ENCODE measurements at places on chromosomes 2 and 18.
A peak's percentile ranks its signal among the peaks of the same experiment; 100 is the strongest.

GRCh38 chr2:218880102-218880858, at the start of gene WNT10A:
TSS of gene WNT10A (plus strand) at chr2:218880852. CDS start at chr2:218880996, 144 bp downstream.
- DNase-seq = peak; percentile 80

DNA sequence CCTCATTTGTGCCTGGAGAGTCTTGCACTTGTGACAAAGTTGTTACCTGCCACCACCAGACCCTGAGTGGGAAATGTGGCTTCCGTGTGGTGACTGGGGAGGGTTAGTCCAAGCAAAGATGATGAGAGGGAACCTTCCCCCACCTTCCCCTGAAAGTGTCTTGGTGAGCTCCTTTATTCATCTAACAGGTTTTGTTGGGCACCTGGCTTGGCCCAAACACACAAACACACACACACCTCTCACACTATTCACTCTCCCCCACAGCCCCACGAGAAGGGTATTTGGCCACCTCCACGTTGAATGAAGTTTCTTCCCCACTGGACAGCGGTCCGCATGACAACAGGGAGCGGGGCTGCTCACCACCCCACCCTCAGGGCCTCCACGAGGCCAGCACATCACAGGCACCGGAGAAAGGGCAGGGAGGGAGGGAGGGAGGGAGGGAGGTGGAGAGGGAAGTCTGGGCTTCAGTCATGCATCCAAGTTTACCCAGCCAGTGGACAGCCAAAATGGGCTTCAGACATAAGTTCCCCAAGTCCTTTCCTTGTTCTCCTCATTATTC, 1.4 kb downstream of the CIB4 start:
- DNase-seq = no peak

DNA sequence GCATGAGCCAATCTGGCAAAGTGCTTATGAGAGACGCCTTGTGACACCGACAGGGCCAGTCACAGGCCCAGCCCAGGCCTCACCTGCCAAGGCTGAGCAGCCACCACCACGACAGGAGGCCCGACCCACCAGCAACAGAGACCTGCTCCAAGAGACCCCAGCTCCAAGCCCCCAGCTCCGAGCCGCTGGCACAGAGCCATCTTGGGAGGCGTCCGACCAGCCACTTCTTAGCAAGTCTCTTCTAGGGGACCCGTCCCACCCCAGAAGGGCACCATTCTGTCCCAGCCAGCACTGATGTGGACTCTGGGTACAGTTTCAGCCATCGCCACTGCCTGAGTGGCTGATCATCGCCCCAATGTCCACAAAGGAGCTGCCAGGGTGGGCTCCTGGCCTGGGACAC, 290.7 kb upstream of the SALL3 start:
- no peak for DNase-seq

DNA sequence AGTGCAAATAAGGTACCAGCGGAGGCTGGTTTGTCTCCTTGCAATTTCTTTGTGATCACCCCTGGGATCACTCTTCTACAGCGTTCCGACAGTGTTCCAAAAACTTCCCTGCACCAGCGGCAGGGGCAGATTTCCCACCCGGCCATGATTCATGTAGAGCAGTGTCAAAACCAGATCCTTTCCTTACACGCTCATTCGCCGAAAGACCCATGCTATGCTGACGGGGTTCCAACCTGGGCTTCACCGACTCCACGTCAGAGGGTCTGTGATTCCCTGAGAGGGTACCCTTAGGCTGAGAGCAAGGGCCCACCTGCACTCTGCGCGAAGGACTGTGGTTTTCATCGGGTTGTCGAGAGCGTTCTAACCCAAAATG, 423 bp upstream of the TTC27 start:
- DNase-seq = no peak

DNA sequence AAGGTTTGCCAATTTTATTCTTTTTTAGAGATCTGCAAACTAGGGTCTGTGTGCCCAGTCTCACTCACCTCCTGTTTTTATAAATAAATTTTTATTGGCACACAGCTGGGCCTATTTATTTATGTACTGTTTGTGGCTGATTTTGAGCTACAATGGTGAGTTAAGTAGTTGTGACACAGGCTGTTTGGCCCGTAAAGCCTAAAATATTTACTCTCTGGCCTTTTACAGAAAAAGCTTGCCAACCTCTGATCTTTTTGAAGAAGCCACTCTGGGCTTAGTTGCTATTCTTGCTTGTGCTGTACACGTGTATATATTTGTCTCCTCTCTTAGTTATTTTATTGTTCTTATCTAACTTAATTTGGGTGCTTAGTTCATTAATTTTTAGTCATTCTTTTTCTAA, 14.5 kb downstream of the NAB1 start:
- no peak for DNase-seq

GRCh38 chr18:35106845-35107148, 65.6 kb downstream of the MAPRE2 start:
- no peak for DNase-seq

- peak; percentile 8 for DNase-seq
Measured at GRCh38 chr2:79219383-79219988, 59.9 kb upstream of the REG3A start.

- no peak for DNase-seq
Measured at GRCh38 chr2:108129636-108130035, 110.1 kb upstream of the SULT1C3 start.

- DNase-seq = no peak
Measured at GRCh38 chr2:1752751-1753150, 8.4 kb upstream of the PXDN start.

DNA sequence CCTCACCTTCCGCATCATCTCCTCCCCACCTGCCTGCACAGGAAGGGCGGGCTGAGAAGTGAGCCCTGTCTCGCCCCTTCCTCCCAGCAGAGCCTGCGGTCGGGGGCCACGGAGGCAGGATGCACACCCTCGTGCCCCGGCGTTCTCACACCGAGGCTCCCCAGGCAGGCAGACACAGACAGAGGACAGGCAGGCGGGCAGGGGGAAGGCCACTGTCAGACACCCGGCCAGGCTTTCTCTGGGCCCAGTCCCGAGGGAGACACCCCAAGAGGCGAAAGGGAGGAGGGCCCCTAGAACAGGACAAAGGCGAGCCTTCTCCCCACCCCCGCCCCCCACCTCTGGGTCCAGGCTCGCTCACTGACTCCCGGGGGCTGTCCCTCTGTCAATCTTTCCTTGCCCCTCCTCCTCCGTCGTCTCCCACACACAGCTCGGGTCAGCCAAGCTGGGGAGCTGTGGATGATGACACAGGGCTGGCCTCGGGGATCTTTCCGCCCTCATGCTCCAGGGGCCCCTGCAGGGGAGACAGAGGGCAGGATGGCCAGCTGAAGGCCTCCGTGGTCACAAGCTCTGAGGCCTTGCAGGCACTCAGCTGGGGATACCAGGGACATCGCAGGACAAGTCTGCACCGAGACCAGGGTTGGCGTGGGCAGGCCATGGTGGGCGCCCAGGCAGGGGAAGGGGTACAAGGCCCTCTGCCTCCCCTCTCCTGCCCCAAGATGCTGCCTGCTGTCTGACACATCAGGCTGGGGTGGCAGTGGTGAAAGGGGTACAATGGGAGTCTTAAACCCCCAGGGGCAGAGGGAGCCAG, 24.9 kb downstream of the BIN1 start:
- DNase-seq = no peak

GRCh38 chr2:127007652-127008051, 99.3 kb downstream of the BIN1 start:
- no peak for DNase-seq

DNA sequence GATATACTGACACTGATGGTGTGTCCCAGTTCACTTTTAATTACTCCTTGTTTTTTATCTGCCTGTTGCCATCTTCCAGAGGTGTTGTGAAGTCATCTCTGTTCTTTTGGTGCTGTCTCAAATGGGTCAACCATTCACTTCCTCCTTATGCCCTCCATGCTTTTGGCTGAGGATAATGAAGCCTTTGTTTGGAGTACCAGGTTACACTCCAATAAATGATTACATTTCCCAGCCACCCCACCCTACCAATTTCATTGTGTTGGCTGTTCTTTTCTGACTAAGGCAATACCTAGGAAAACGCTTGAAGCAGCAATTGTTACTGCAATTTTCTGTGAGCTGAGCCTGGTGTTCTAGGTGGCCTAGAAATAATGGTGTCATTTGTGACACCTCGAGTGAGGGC, 29.8 kb upstream of the ACTG2 start:
- DNase-seq = no peak
